ENCODE measurements at places on chromosomes 12 and 14.

DNA sequence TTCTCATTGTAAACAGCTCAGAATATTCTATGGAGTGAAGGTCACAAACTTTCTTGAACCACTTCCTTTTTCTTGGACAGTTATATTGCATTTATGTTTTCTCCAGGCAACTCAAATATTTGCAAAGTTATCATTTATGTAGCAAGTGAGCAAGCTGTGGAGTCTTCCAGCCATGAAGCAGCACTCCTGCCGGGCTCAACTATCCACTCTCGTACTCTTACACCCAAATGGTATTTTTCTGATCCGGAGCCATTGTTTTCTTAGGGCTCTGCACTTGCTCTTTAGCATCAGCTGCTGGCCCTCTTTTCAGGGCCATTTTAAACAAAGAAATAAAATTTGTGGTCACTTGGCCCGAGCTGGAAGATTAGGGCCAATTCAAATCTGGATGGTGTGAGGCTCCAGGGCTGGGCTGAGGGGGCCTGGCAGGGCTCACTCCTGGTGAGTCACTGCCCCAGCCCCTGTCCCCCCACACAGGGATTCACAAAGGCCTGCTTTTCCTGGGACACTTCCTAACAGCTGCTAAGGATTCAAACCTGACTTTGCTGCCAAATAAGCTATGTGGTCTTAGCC, 19.7 kb downstream of the SYNE3 start:
- DNase-seq, result no peak

- DNase-seq, result peak; percentile 15
Measured at GRCh38 chr12:120126635-120127005, 10.1 kb upstream of the RAB35 start.

GRCh38 chr14:75738192-75738591, 77.1 kb downstream of the TTLL5 start:
- DNase-seq, result no peak

DNA sequence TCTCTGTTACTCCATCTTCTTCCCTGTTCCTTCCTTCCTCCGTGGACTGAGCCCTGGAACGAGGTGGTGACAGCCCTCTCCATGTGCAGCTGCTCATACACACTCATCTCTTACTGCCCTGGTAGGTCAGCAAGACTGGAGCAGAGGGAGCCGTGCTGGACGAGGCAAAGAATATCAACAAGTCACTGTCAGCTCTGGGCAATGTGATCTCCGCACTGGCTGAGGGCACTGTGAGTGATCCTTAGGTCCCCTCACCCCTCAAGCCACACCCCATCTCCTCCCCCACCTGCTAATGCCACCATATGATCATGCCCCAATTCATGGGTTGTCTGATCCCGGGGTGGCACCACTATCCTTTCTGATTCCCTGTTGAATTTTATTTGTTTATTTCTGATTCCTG, 19.0 kb downstream of the KIF5A start:
- no peak for DNase-seq

DNA sequence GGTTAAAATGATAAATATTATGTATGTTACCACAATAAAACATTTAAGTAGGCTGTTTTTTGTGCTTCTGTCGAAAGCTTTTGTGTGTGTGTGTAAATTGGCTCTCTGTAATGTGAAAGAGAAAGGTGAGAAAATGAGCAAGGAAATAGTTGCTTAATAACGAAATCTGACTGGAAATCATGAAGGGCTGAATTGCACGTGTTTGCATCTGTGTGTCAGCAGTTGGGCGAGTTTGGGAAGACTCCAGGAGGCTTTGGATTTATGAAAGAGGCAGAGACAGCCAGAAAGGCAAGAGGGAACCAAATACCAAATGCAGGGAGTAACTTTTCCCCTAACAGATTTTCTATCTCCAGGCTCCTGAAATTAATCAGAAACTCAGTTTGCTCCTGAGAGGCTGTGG, 47.2 kb upstream of the PLEKHG3 start:
- no peak for DNase-seq

- DNase-seq, result no peak
Measured at GRCh38 chr12:109255377-109255776, 53.7 kb downstream of the FOXN4 start.

Measured in activated naive CD4-positive, alpha-beta T cell treated with Interleukin-2 at 50 U/mL for 16 hours (primary cell).